Hematopoietic multipotent progenitor cell treated with erythropoietin and hydrocortisone succinate and interleukin-3 and kit ligand, for 8 days (in vitro differentiated cells): ENCODE measurements at places on chromosomes 13 and 19.
A peak's percentile ranks its signal among the peaks of the same experiment; 100 is the strongest.

- no peak for DNase-seq
These were observed 665.6 kb downstream of the SLITRK1 start for GRCh38 chr13:83216479-83217245.

DNA sequence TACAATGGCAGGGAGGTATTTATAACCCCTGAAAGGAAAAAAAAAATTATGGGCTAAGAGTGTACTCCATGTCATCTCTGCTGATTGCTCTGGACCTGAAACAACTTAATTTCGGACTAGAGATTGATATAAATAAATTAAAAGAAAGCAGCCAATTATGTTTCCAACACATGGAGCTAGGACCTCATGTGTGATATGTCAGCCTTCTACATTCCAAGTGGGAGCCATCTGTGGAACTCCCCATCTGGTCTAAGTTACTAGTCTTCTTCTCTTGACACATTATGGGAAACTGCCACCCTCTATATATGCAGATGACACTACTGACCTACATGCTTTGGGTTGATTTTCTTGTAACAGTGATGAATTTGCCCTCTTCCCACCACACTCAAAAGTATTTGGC, 86.1 kb downstream of the FLT1 start:
- no peak for DNase-seq

DNA sequence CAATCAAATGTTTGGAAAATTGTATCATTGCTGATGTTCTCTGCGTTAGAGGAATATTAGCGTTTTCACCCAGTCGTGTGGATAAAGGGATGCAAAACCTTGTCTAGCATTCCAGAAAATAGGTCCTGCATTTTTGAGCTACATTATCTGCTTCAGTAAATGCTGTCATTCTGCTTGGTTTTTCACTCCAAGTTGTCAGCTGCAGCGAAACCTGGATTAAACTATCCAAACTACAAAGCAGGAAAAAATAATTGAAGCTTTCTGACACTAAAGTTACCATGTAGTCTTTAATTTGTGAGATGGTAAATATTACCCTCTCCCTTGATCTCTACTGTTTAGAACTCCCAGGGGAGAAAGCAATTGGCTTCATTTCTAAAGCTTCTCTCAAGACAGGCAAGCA, 1795.5 kb upstream of the PRR20A start:
- no peak for DNase-seq

GRCh38 chr19:38395381-38396114, 7.1 kb downstream of the SPRED3 start:
- DNase-seq = no peak

- no peak for DNase-seq
These were observed 726 bp upstream of the TGFB1 start for GRCh38 chr19:41354343-41354953.

DNA sequence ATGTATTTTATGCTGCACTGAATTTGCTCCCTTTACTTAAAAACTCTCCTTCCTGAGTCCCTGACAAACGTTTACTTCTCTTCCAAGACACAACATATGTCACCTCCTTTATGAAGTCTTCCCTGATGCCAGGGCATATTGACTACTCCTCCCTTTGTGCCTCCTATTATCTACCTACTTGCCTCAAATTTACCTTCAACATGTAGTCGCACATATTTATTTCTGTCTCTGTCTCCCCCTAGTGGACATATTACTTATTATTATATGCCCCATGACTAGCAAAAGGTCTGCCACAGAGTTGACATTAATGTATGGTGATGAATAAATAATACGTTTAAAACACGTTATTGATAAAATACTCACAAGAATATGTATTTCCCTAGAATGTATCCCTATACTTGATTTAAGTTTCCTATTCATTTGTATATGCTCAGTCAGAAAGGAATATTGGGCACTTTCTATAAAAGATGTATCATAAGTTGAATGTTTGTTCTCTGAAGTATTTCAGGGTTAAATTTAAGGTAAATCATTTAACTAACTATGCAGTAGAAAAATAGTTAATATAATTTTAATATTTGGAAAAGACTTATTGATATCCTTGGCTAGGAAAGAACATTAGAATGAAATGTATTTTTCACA, 250.3 kb upstream of the ATXN8OS start:
- DNase-seq = peak; percentile 63

DNA sequence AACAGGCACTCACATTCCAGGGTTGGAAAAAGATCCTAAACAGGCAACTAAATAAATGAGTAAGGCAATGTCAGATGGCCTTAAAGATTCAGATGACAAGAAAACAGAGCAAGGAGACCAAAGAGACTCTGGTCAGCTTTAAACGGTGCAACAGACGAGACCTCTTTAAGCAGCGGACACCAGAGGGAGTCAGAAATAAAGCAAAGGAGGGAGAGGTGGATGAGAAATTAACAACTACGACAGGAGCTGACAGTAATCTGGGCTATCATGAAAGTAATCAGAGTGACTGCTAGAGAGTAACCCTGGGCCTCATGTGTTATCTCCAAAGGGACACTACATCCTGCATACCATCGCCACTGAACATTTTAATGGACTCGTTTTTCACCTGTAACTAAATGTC, 1.1 kb downstream of the ZNF550 start:
- DNase-seq = peak; percentile 34

DNA sequence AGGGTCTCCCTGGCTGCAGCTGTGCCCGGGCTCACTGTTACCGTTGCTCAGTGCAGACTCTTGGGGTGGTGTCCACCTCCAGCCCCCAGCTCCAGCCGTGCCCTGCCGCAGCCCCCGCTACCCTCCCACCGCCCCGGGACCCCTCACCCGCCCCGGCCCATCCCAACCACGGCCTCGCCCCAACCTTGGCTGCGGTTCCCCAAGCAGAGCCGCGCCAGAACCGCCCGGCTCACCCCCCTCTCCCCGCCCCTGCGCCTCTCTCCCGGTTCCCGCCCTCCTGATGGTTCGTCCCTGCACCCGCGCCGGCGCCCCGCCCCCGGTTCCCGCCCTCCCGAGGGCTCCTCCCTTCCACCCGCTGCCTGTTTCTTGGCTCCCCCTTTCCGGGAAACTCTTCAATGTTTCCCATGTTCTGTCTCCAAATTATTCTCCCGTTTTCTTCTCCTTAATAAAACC, 40.3 kb downstream of the ANKRD10 start:
- DNase-seq = peak; percentile 73

DNA sequence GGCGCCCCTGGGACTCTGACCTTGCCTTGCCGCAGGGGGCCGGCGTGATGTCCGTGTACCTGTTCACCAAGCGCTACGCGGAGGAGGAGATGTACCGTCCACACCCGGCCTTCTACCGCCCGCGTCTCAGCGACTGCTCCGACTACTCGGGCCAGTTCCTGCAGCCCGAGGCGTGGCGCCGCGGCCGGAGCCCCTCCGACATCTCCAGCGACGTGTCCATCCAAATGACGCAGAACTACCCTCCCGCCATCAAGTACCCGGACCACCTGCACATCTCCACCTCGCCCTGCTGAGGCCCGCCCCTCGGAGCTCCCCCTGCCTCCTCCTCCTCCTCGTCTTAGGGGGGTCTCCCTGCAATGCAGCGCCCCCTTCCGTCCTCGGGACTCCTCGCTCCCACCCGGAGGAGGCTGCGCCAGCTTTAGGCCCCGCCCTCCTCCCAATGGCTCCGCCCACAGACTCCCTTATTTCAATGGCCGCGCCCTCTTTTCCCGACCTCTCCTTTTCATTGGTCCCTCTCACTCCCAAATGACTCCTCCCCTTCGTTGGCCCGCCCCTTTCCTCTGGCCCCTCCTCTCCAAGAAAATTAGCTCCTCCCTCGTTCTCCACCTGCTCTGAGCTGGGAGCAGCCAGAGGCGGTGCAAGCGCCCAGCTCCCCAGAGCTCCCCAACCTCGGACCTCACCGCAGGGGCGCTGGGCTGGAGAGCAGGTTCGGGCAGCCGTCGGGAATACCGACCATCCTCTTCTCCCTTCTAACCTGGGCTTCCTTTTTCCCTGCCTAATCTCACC, 20.5 kb upstream of the CACNG8 start:
- peak; percentile 11 for DNase-seq

DNA sequence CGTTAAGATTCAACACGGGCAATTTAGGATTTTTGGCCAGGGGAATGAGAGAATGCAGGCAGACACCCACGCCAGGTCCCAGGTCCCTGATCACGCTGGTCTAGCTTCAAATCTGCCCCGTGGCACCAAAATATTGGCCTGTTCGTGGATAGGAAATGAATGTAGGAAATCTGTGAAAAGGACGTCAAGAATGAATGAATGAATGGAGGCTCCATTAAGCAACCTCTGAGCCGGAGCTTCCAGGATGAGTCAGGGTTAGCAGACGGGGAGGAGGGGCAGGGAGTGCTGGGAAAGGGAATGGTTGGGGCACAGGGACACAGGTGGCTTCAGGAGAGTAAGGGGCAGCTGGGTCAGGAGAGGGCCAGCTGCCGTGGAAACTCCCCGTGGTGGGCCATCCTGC, 4.2 kb downstream of the SULT2B1 start:
- no peak for DNase-seq

- DNase-seq = no peak
These were observed 769.8 kb upstream of the MIR17HG start for GRCh38 chr13:90577726-90578125.

GRCh38 chr19:4103080-4103433, 20.9 kb downstream of the MAP2K2 start:
- no peak for DNase-seq

GRCh38 chr13:31416066-31416465, 216.3 kb downstream of the B3GLCT start:
- DNase-seq = no peak

GRCh38 chr13:113906571-113906970, 42.7 kb upstream of the GAS6 start:
- no peak for DNase-seq

DNA sequence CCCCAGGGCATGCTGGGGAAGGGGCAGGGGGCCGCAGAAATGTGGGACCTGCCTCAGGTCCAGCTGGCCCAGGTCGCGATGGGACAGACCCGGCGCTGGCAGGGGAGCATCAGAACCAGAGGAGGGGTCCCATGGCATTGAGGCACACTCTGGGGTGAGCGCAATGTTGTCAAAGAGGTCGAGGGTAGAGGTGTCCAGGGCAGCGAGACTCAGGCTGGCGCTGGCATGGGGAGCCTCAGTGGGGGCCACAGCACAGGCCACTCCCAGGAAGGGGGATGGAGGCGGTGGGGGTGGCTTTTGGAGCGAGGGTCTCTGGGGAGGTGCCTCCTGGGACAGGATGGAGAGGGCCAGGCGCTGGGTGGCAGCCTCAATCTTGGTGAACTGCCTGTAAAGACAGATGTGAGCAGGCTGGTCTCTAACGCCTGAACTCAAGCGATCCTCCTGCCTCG, 944 bp downstream of the C19orf85 start:
- DNase-seq = no peak

GRCh38 chr13:49977992-49978391, 18.9 kb upstream of the TRIM13 start:
- no peak for DNase-seq

DNA sequence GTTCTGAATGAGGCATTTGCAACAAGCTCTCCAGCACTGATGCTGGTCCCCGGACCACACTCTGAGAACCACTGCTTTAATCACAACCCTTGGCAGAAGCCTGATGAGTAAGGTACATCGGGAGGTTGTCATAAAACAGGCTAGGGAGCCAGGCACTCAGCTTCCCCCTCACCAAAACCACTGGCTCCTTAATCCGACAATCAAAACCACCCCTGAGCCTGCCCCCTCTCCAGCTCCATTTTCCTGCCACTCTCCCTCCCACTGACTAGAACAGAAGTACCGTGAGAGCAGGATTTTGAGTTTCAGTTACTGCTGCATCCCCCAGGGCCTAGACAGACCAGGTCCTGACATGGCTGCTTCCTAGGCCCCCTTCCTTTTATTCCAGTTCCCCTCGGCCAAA, 7.2 kb downstream of the GSK3A start:
- no peak for DNase-seq

DNA sequence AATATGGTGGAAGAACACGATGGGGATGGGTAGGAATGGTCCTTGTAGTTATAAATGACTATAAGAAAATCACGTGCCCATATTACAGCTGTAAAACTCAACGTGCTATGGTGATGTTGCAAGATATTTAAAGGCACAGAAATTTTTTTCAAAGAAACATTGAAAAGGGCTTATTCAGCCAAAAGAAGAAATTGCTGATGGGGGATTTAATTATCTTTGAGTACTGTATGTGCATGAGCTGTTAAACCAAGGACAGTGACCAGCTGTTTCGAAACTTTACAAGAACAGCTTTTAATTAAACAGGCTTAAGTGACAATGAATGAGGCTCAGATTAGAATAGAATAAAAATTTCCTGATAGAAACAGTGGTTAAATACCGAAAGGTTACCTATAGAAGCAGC, 339.0 kb downstream of the HS6ST3 start:
- no peak for DNase-seq
